ENCODE measurements at places on chromosomes 4 and X.

DNA sequence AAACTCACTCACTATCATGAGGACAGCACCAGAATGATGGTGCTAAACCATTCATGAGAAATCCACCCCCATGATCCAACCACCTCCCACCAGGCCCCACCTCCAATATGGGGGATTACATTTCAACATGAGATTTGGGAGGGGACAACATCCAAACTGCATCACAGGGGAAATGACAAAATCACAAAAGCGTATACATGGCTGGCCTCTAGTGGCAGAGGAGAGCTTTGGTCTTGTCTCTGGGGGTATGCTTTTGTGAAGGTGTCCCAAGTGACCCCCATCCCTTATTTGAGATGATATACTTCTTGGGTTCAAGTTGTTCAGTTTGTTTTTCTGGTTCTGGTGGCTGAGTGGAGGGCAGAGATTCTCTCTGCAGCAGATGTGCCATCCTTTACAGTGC is 8.5 kb upstream of the SETD7 start:
- no peak for DNase-seq

GRCh38 chr4:163651761-163652160 is 157.3 kb downstream of the TMA16 start:
- no peak for DNase-seq

- DNase-seq, result no peak
Observed at GRCh38 chr4:150130933-150131332, 52.7 kb downstream of the DCLK2 start.

GRCh38 chr4:146061610-146062334 is 113.7 kb upstream of the LSM6 start:
- no peak for DNase-seq

- DNase-seq, result no peak
Observed at GRCh38 chr4:26557164-26557563, 26.7 kb upstream of the TBC1D19 start.

DNA sequence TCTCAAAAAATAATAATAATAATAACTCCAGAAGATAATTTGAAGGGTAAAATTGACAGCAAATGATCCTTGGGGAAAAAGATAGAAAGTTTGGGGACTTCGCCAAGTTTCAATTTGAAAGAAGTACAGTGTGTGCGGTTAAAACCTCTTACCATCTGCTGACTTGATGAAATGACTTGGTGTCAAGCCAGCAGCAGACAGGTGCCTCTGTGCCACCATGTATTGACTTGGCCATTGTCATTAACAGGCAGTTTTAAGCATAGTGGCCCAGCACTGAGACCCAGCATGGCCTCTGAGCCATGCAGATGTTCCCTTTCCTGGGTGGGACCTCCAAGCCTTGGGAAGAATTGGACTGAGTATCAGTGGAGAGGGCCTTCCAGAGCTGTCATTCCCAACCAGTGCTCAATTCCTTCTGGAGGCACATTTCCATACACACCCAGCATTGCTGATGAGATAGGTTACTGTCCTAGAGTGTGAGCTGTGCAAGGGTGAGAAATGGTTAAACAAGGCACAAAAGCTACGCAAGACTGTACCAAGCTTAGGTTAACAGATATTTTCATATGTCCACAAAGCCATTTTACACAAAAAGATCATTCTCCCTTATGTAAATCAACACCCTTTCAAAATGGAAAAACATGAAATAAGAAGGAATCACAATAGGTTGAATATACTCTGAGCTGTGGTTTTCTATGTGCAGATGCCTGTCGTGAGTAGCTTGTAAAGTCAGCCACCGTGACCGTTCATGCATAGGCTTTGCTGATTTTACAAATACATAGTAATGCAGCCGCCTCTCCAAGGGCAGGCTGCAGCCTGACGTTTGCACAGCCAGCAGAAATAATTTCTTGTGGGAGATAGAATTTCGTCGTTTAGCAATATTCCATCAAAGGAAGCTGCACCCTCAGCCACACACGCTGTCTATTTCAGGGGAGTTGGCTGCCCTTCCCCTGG is 59.4 kb upstream of the FBXW7 start:
- no peak for DNase-seq

DNA sequence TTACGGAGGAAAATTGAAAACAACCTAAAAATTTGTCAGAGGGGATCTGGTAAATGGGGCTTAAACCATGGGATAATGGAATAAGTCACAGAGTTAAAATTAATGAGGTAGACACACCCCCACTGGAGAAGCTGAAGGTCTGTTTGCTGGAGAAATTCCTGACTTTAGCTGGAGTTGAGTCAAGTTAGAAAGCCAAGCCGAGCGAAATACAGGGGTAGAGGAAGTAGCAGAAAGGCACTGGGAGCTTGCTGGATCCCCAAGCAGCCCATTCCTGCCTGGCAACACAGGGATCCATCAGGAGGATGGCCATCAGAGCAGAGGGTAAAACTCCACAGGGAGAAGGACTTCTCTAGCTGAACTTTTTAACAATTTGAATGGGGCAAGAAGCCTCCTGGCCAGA is 163.8 kb downstream of the ATRX start:
- no peak for DNase-seq

DNA sequence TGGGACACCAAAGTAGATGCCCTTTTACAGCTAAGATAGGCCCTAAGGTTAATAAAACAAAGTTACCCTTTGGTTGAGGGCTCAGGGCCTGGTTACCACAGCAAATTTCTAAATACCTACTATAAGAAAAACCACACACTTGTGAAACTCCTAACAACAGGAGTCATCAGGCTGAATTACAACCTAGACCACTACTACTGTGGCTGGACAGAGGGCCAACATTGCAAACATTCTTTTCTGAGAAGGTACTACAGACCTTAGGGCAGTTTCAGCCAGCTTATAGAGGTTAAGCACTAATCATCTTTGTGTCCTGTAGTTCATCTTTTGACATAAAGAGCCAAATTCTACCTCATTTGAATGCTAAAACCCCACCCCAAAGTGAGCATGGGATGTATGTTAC is 504.0 kb downstream of the RAPGEF2 start:
- no peak for DNase-seq

DNA sequence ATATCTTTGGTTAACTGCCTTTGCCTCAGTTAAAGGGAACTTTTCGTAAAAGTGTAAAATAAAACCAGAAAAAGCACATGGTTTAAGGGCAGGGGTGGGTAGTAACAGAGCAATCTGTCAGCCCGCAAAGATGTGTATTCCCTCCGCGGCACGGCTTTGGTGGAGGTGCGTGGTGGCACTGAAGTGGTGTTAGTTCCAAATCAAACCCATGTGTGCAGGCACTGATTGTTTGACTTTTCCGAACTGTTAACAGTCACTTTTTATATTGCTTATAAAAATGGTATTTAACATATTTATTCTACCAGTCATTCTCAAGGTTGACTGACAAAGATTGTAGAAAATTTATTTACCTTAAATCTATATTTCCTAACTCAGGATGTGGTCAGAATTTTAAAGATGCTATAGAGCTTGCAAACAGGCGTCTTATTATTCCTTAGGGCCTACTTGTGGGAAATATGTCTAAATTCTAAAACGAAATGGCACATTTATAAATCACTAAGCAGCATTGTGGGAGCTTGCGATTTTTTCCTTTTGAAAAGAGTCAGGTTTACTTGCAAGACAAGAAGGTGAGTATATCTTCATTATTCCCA is 272.7 kb upstream of the PCDH18 start:
- no peak for DNase-seq

- no peak for DNase-seq
Observed at GRCh38 chr4:54120518-54120917, 20.6 kb downstream of the GSX2 start.

- no peak for DNase-seq
Observed at GRCh38 chr4:108965472-108966076, 202.7 kb upstream of the ETNPPL start.

- DNase-seq, result no peak
Observed at GRCh38 chrX:44775726-44776125, 68.1 kb upstream of the DUSP21 start.

DNA sequence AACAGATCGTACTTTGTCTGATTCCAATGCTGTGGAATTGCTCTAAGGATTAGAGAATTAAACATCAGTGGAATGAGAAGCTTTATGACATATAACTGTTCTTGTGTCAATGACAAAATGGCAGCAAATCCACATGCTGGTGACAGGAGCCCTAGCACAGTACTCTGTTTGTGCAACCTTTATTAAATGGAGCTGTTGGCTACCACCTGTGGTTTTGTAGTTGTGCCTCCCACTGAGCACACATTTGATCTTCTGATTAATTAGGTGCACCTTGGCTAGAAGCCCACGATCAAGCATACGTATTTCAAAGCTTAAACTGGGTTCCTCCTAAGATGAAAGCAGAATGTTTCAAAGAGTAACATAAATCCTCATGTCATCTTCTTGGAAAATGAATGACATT is 394.0 kb upstream of the IGFBP7 start:
- DNase-seq, result no peak

DNA sequence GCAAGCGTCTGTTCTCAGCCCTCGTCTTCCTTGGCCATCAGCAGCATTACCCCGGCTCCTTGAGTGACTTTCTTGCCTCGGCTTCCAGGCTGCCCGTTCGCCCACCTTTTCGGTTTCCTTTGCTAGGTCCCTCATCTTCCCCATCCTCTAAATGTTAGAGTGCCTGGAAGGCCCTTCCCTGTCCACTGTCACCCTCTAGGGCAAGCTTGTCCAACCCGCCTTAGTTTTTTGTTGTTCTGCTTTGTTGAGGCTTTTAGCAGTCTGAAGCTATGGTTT is 62.7 kb downstream of the TBC1D14 start:
- no peak for DNase-seq

DNA sequence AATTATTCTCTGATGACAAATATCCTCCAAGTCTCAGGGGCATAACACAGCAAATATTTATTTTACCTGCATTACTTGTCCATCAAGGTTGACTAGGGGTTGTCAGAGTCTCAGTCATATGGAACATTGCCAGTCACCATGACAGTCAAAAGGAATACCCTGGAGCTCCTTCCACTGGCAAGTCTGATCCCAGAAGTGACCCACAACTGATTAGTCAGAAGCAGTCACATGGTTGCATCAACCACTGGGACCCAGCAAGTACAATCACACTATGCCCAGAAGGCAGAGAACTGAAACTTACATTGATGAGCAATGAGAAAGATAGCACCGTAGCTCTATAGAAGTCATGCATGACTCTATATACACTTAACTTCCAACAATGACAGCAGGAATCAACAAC is 41.9 kb upstream of the SOD3 start:
- DNase-seq, result no peak

DNA sequence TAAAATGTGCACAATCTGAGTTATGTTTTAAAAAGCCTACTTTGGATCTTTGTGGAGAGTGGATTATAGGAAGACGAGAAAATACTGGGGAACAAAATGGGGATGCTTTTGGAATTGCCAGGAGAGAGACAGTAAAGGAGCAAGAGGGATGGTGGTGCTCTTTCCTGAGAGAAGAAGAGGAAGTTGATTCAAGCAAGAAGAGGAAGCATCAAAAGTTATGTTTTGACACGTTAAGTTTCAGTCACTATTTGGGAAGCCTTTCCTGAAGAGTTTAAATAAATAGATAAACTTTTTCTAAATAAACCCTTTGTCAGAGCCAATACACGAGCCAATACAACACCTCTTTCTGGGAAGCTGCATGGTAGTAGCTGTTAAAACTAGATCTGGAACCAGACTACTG is 394.1 kb downstream of the GALNTL6 start:
- DNase-seq, result no peak

GRCh38 chr4:29013341-29013740 is 1706.8 kb upstream of the PCDH7 start:
- no peak for DNase-seq

DNA sequence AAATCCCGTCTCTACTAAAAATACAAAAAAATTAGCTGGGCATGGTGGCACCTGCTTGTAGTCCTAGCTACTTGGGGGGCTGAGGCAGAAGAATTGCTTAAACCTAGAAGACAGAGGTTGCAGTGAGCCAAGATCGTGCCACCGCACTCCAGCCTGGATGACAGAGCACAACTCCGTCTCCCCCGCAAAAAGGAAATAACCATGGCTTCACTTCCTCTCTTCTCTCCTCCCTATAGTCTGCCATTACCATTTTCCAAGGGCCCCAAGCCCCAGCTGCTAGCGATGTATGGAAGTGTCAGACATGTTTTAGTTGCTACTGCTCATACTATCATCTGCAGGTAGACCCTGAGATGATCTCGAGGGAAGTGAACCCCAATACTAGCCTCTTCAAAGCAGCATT is 177.3 kb upstream of the FAM9B start:
- DNase-seq, result no peak

DNA sequence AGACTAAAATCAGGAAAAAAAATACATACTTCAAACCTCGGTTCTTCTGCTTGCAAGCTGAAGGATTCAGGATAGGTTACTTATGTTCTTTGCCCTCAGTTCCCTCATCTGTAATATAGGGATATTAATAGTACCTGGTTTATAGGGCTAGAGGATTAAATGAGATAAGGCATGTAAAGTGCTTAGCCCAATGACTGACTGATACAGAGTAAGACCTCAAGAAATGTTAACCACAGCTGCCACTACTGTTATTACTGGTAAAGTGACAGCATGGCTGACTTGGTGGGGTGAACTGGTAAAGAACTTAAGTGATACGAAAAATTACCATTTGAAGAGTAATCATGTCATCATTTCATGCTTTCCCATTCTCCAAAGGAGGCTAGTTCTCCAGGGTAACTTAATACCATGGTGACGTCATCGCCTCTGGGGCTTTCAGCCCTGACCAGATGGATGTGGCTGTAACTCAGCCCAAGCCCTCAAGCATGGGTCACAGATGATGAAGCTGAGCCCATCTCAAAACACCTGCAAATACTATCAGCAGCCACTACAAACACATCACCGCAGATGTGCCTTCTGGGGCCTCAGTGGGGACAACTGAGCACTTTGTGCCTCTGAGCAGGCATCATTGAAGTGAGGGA is 44.5 kb upstream of the SCML1 start:
- no peak for DNase-seq

DNA sequence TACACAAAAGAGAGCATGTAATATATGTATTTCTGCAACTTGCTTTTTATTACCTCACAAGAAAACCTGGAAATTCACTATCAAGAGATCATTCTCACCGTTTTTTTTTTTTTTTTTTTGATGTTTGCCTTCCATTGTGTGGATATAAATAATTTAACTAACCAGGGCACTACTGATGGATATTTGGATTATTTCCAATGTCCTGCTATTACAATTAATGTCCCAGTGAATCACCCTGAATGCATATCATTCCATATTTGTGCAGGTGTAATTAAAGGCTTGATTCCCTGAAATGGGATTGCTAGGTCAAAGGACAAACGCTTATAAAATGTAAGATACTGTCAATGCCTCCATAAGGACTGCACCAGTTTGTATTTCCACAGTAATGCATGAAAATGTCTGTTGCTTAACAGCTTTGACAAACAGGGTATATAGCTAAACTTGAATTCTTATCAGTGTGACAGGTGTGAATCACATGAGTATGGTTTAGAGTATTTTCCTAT is 87.8 kb downstream of the NCAPG start:
- DNase-seq, result no peak

GRCh38 chrX:97672138-97672537 is 788.4 kb downstream of the RPA4 start:
- no peak for DNase-seq

DNA sequence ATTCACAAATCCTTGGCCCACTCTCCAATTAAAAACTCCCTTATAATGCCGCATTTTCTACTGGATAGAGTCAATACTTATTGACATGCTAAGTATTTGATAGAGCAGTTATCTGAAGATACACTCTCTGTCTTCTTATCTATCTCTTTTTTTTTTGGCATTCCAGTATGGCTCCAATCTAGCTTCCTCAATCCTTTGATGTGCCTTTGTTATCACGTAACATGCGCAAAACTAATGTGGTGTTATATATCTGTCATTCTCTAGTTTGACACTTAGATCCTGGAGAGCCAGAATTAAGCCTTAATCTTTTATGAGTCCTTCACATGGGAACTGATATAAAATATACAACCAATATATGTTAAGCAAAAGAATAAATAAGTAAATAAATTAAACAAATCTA is 54.7 kb downstream of the VSIG4 start:
- DNase-seq, result no peak

All from activated T-cell treated with anti-CD3 and anti-CD28 coated beads, Interleukin-2, amount 50 U/mL, for 48 hours (primary cell).